Fibroblast of the aortic adventitia (primary cell): ENCODE measurements at places on chromosomes 7 and 10. TPM values are rescaled to one million over a fixed set of nuclear protein-coding genes. Genes with fewer than 3 reads are reported as not detected.
A peak's percentile ranks its signal among the peaks of the same experiment; 100 is the strongest.

Gene ELAPOR2
- total RNA-seq, result 4.2 and 14.7 TPM in 2 replicates

Gene MYH16
- not detected in 2 replicates for total RNA-seq

Gene VAX1
- total RNA-seq, result not detected in 2 replicates

Gene DRGX
- not detected in 2 replicates for total RNA-seq

Gene MNX1
- total RNA-seq, result not detected in 2 replicates

Gene CALCR
- total RNA-seq, result not detected in 2 replicates

Gene ELFN1
- total RNA-seq, result 1.6 and 3.8 TPM in 2 replicates

Gene TMEM270
- total RNA-seq, result not detected in 2 replicates

Gene MRC1
- 0.08 and 0.09 TPM in 2 replicates for total RNA-seq

Gene HEPACAM2
- total RNA-seq, result not detected in 2 replicates

Gene FFAR4
- total RNA-seq, result not detected in 2 replicates

Gene SYT15B
- total RNA-seq, result 0.16 TPM in 1 of 2 replicates, not detected in the other

Gene FANK1
- 2.3 and 20.4 TPM in 2 replicates for total RNA-seq

Gene TMEM26
- total RNA-seq, result 5.7 and 20.5 TPM in 2 replicates

Gene ACADSB
- 7.4 and 11.4 TPM in 2 replicates for total RNA-seq

Gene MTERF1
- 10.9 and 15.8 TPM in 2 replicates for total RNA-seq

Gene PRSS37
- not detected in 2 replicates for total RNA-seq

Gene RBP3
- total RNA-seq, result not detected in 2 replicates

Gene MSMB
- total RNA-seq, result not detected in 2 replicates

Gene CYP2C8
- not detected in 2 replicates for total RNA-seq

Gene AGAP5
- 2.9 and 4.3 TPM in 2 replicates for total RNA-seq

Gene MEIG1
- total RNA-seq, result not detected in 2 replicates

Gene PRSS2
- not detected in 2 replicates for total RNA-seq

GRCh38 chr10:29353887-29354561, 65.2 kb downstream of the LYZL1 start:
- no peak for DNase-seq

DNA sequence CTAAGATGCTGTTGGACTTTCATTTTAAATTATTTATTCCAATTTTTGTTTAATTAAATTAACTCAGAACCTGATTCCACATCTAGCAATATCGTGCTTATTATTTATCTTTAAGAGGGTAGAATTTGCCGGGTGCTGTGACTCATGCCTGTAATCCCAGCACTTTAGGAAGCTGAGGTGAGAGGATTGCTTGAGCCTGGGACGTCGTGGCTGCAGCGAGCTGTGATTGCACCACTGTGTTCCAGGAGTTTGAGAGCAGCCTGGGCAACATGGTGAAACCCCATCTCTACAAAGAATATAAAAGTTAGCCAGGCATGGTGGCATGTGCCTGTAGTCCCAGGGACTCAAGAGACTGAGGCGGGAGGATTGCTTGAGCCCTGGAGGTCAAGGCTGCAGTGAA, 47.8 kb downstream of the ZFAND4 start:
- DNase-seq, result no peak

DNA sequence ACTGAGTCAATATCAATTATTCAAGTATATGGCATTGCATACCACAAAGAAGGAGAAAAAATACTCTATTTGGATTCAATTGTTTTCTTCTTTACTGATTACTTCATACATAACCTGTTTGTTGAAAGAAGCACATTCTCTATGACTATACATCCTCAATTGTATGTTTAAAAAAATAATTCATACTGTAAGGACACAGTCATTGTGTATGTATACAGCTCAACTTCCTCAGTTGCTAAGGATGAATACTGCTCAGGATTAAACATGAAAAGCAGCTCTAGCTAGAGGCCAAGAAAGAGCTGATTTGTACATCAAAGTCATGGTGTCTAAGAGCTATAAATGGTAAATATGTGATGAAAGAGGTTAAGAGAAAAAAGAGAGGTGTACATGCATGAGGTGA, 15.8 kb upstream of the BPGM start:
- no peak for DNase-seq

GRCh38 chr7:111232249-111233084, 141.5 kb downstream of the LRRN3 start:
- DNase-seq, result peak; percentile 43

DNA sequence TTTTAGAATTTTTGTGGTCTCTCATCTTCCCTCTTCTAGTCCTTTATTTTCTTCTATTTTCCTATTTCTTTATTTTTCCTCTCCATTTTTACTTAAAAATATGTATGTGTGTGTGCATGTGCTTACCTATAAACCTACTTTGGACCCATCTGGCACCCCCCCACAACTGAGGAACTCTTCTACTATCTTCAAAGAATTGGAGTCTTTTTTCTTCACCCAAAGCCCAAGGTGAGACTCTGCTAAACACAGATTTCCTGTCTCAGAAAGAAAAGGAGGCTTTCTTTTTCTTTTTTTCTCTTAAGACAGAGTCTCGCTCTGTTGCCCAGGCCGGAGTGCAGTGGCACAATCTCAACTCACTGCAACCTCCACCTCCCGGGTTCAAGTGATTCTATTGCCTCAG, 24.2 kb downstream of the PRTFDC1 start:
- DNase-seq, result no peak

GRCh38 chr10:126013489-126014281, 117.3 kb downstream of the FANK1 start:
- peak; percentile 67 for DNase-seq

DNA sequence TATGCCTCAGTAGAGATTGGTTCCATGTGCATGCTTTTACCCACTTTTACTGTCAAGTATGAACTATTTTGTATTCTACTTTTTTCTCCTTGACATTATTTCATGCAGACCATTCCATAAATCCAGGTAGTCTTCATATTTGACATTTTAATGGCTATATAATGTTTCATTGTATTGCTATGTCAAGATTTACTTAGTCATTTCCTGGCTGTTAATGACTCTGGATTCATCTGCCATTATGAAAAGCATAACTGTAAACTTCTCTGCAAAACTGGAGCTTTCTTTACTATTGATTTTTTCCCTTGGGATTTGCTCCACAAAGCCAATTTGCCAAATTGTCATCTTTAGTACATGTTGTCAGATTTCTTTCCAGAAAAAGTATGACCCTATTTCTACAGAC, 6.8 kb upstream of the MSRB2 start:
- no peak for DNase-seq

GRCh38 chr10:107834706-107835105, 670.2 kb upstream of the SORCS1 start:
- DNase-seq, result no peak

- DNase-seq, result no peak
Observed at GRCh38 chr7:117143066-117143465, 179.8 kb downstream of the WNT2 start.

- no peak for DNase-seq
Observed at GRCh38 chr10:4062072-4062471, 277.1 kb upstream of the KLF6 start.

DNA sequence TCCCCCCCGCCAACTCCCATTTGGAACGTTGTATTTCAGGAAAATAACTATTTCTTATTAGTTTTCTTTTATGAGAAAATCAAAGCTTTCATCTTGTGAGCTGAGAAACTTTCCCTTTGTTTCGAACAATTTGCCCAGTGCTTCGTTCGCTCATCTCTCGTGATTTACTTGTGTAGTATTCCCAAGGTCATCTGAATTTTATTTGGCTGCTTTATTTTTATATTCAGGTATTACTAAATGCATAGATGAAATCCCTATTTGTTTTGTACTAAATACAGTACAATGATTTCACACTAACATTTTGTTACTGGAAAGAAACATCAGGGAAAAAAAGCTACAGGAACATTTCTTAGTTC, 12.0 kb upstream of the EBLN1 start:
- peak; percentile 44 for DNase-seq

- DNase-seq, result peak; percentile 21
Observed at GRCh38 chr10:52778511-52779392, 6.2 kb upstream of the MBL2 start.

GRCh38 chr7:11950281-11950680, 118.3 kb upstream of the THSD7A start:
- no peak for DNase-seq

GRCh38 chr10:49079072-49079471, 36.2 kb downstream of the VSTM4 start:
- no peak for DNase-seq

GRCh38 chr7:34425631-34426384, 232.2 kb upstream of the NPSR1 start:
- no peak for DNase-seq

DNA sequence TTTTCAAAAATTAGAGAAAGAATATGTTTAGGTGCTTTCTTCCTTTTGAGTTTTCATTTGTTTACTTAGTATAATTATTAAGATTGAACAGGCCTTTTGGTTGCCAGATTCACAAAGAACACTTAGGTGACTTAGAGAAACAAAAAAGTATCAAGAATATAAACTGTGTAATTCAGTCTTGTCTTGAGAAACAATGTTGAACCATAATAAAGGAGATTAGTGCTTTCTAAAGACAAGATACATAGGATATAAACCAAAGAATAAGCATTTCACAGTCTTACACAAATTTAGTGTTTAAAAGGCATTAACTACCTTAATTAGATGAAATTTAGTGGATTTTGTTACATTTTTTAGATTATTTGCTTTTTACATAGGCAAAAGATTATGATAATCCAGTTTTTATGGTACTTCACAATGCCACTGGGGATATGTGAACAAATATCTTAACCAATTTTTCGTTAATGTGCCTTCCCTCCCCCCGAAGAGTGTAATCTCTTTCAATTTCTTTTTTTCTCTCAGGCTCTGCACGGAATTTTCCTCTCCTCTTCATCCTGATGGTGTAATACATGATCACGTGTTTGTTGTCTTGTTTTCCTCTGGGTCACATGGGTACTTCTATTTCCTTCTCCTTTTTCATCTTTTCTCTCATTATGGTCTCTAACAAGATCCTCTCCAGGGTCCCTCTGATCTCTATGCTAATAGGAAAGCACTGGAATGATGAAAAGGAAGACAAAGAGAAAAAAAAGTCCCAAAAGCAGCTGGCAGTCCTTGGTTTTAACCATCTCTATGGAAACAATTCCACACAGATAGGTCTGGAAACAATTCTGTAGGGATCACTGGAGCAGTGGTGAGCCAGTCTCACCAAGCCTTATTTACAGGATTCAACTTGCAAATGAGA, 3.7 kb upstream of the HNRNPH3 start:
- DNase-seq, result peak; percentile 77

DNA sequence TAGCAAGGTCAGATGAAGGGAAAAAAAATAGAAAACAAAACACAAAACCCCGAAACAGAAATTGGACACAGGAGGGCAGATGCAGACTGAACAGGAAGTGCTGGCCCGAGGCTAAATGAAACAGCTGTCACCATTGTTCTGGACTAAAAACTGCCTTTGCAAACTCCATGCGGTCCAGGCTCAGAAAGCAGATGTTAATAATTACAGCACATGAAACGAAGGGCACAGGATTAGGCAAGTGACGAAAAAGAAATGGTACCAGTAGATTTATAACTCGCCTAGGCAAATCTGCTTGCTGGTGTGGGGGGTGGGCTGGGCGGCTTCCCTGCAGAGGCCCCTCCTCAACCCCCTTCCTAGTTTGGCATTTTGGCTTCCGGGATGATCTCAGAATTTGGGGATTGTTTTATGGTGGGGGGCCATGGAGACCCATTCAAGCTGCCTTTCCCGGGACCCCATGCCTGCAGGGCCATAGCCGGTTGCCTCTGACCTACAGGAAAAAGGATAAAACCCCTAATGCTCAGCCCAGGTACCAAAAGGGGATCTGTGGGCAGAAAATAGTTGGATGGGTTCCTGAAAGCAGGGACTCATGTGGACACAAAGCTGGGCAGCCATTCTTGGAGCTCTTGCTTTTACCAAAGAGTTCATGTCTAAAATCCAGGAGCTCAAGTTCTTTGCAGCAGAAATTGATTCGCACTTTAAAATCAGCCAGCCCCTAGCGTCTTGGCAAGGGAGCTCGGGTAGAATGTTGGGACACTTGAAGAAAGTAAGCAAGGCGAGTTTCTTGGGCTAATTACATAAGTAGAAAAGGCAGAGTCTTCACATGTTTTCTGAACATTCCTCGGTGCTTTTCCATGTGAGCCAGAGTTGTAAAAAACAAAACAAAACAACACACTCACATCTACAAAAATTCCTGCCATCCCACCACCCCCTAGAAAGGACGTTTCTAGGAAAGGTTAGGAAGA, 39.0 kb upstream of the EMX2 start:
- peak; percentile 15 for DNase-seq

GRCh38 chr10:69751214-69751613, 50.5 kb upstream of the COL13A1 start:
- DNase-seq, result no peak

DNA sequence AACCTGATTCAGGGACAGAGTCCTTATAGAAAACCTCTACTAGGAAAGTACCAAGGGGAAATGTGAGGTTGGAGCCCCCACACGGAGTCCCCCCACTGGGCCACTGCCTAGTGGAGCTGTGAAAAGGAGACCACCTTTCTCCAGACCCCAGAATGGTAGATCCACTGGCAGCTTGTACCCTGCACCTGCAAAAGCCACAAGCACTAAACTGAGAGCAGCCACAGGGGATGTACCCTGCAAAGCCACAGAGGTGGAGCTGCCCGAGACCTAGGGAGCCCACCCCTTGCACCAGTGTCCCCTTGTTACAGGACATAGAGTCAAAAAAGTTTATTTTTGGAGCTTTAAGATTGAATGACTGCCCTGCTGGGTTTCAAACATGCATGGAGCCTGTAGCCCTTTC, 87.2 kb upstream of the KCNMA1 start:
- no peak for DNase-seq

DNA sequence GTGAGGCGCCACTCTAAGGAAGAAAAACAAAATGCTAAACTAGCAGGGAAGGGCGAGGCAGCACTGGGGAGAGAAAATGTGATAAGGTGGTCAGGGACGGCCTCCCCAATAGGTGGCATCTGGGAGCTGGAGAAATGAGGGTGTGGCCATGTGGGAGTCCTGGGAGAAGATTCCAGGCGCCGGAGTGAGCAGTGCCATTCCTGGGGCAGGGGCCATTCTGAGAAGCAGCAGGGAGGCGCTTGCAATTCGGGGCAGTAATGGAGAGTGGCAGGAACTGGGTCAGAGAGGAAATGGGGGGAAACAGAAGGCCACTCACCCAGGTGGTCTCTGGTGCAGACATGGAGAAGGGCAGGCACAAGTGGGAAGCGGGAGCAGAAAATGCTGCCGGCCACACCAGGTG, 61.8 kb upstream of the LRRC18 start:
- DNase-seq, result no peak

- DNase-seq, result no peak
Observed at GRCh38 chr7:26995666-26996065, 100.1 kb downstream of the HOXA1 start.

GRCh38 chr10:124671486-124672075, 72.6 kb downstream of the FAM53B start:
- peak; percentile 38 for DNase-seq

- no peak for DNase-seq
Observed at GRCh38 chr10:77554996-77555397, 82.6 kb downstream of the KCNMA1 start.
